ENCODE measurements at places on chromosomes 13 and 19.

DNA sequence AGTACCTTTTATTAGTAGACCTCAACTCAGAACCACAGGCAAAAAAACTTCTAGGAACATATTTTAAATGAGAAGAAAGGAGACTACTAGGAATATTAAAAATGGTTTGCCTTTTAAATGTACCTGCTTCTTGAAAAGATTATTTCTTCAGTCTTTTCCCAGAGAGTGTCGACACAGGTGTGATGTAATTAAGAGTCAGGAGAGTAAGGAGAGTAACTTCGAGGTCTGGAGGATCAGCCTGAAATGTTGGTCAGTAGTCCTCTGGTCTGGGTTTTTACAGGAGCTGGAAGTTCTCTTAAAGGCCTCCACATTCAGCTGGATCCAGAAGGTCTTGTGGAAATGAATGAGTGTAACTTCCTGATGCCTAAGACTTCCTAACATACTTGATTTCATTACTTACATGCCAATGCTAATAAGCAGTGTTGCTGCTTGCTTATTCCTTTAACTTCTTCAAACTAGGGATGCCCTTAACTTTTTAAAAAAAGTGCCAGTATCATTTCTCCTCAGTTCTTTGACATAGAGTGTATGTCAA lies at the start of gene KCTD4:
KCTD4 (minus strand) TSS at position 345 of the 532 bp plus-strand sequence. CDS start 6,478 bp downstream, outside the sequence.
- peak; percentile 52 for DNase-seq

- no peak for DNase-seq
Measured at GRCh38 chr19:16330806-16331690, 6.4 kb downstream of the KLF2 start.

- DNase-seq: no peak
Measured at GRCh38 chr13:49995625-49996101, 1.2 kb upstream of the TRIM13 start.

DNA sequence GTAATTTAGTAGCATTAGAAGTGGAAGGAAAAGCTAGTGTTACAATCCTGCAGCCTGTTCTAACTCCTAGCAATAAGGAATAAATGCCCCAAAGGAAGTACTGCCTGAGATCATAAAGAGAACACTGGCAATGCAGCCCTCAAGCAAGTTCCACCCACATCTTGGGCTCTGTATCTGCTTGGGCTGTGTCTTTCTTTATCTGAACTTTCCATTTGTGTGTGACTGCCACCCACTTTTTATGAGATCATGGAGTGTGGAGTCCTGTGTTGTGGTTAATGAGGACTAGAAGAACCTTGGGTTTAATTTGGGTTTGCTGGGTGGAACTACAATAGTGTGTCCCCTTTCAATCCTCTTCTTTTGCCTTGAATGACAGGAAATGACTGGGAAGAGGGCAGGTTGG lies 38.2 kb downstream of the RFXAP start:
- DNase-seq: no peak

DNA sequence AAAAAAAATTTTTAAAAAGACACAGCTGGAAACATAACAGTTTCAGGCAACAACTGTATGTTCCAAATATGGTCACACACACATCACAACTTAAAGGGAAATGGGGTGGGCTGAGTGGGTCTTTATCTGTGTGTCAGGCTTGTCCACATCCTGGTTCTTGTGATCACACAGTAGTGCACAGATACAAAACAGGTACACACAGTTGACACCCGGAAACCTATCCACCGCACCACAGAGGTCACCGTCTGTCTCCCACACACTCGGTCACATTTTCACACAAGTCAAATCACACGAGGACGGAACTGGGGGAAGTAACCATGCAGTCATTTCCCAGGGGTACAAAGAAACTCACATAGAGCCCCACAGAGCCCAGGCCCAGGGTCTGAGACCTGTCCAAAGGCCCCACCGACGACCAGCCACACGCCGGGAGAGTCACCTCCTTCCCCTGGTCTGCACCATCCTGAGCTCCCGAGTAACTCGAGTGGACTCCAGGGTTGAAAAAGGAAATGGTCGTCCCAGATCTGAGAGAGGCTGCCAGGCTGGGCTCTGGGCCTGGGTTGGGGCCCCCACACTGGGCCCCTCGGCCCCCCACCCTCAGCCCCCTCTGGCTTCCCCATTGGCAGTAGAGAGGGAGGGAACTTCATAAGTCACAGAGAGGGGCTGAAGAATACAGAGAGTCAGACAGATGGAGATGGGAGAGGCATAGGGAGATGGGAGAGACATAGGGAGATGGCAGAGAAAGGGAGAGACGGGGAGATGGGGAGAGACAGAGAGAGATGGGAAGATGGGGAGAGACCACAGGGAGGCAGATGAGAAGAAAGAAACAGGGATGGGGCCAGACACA lies 1.3 kb upstream of the PPAN start:
- DNase-seq: no peak

DNA sequence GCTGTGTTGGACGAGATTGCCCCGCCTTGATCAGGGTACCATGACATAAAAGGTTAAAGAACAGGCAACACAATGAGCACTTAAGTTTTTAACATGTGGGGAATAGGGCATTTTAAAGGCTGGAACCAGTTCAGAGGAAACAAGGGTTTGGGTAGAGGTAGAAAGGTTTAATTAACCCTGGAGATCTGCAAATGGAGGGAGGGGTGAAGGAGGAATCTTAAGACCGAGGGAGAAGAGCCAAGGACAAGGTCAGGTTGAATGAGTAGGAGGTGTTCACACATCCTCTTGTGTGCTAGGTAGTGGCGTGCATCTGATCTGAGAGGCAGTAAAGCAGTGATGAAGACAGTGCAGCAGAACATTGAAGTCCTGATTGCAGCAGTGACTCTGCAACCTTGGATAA lies 28.5 kb downstream of the SKA3 start:
- DNase-seq: no peak

DNA sequence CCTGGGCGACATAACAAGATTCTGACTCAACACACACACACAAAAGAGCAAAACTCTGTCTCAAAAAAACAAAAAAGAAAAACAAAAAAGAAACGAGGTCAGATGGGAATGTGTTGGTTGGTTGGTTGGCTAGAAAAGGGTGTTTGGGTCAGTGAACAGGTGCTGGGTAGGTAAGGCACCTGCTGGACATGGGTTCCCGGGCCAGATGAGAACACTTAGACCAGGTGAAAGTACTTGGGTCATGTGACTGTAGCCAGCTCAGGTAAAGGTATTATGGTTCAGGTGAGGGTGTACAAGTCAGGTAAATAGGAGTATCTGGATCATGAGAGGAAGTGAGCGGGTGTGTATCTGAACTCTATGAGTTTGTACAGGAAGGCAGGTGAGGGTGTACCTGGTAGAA lies 14.5 kb upstream of the ZNF414 start:
- DNase-seq: no peak

DNA sequence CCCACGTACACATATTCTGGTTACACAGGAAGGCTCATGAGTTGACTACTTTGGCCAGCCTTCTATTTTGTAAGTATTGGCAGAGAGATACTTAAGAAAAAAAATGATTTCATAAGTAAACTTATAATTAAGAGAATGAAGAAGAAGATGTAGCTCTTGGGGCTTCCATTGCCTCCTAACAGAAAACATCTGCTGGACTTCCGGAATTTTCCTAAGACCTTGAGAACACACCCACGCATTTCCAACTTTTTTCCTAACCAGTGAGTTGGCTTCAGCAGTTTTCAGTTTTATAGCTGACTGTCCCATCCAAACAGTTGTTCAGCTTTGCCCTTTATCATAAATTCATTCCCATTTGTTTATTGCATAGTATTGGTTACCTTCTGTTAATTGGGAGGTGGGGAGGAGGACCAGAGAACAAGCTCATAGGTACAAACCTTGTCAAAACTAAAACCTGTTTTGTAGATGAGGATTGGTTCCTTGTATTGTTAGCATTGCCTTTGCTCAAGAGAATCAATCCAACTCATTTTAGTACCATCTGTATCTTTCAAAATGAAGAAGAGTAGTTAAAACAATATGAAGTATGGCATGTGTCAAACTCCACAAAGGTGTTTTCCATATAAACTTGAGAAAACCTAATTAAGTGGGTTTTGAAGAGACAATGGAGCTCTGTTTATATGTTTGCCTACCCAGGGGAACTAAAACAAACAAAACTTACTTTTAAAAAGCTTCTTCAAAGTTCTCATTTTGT lies 93.9 kb downstream of the COL4A2 start:
- DNase-seq: no peak

DNA sequence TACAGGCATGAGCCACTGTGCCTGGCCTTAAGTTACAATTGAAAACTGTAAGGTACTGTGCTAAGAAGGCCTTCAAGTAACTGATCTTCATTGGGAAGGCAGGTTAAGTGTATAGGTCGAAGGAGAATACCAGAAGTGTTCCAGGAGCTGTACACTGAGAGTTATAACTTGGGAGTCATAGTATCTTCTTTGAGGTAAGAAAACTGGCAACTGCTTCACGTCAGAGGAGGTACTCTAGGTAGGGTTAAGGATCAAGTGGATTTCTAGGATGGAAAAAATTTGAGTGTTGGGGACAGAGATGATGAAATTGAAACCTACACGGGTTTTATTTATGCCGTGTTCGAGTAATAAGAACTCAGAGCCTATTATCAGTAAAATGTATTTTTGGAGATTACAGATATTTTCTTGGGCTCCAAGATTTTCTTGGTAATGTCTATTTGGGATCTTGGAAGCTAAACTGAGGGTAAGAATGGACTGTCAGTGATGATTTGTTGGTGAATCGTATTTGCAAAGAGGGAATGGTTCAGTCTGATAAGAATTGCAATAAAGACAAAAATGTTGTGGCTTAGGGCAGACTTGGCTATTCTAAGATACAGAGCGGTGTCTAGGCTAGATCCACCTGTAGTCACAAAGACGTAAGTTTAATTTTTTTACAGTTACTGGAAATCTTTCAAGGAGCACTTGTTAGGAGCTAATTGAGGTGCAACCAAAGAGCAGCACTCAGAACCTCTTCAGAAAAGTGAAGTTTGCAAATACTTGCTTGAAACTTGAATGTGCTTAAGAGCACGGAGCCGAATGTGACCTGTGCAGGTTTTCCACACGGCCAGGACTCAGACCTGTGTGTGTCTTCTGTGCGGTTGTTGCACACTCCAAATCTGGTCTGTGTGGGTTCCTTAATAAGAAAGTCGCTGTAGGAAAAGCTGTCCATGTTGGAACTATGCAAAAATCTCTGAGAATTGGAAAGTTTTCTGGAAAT lies 102.5 kb downstream of the URI1 start:
- no peak for DNase-seq

- DNase-seq: peak; percentile 75
Measured at GRCh38 chr13:52127378-52127777, 1.5 kb downstream of the NEK5 start.

DNA sequence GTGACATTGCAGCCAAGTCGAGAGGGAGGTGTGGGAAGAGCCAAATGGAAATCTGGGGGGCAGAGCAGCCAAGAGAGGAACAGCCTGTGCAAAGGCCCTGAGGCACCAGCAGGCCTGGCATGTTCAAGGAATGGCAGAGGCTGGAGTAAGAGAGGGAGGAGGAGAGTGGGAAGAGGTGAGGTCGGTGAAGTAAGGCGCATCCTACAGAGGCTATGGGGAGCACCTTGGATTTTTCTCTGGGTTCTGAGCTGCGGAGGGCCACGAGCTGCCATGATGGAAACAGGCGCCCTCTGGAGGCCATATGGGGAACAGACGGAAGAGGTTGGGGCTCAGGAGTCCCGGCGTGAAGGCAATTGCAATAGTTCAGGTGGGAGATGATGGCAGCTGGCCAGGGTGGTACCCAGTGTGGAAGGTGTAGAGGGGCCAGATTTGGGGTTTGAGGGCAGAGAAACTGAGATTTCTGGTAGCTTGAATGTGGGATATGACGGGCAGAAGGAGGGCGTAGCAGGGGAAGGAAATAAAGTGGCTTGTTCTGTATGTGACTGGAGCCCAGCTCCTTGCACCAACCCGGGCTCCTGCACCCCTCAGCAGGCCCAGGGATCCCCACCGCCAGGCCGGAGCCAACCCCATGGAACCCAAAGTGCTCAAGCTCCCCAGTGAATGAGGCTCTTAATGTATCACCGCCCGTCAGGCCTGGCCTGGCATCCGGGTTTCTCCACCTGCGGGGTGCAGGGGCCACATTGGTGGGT lies 20.5 kb upstream of the STRN4 start:
- no peak for DNase-seq

DNA sequence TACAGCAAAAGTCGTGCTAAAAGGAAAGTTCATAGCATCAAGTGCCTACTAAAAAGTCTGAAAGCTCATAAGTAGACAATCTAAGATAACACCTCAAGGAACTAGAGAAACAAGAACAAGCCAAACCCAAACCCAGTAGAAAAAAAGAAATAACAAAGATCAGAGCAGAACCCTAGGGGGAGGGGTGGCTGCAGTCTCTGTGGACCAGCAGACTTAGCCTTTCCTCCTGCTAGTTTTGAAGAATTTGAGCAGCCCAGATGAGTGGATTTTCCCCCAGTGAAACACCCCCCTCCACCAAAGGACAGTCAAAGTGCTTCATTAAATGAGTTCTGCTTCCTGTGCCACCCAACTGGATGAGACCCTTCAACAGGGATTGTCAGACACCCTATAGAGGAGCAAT lies 2.6 kb upstream of the ZNF486 start:
- no peak for DNase-seq

DNA sequence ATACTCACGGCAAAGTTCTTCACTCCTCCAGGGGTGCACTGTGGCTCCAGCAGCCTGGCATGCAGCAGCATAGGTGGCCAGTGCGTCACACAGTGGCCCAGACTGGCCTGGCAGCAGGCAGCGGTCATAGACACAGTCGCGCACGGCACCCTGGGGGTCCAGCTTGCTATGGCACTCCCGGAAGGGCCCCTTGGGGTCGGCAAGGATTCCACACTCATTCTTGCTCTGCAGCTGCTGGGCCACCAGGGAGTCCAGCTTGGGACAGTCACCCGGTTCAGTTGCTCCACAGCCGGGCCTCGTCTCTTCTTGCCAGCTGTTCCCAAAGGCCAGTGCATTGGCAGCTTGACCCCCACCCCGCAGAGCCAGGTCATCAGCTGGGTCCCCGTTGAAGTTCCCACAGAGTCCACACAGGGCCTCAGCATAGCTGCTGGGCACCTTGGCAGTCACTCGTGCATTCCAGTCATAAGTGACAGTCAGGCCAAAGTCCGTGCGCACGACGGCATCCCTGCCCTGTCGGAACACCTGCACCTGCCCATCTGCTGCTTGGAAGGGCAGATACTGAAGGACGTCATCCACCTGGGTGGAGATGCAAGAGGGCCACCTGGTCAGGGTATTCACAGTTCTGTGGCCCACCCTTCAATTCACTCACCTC lies 20.6 kb downstream of the FCGBP start:
- no peak for DNase-seq

Data from astrocyte of the hippocampus (primary cell).